ENCODE measurements at places on chromosomes 4 and X. TPM values are rescaled to one million over a fixed set of nuclear protein-coding genes. Genes with fewer than 3 reads are reported as not detected.
A peak's percentile ranks its signal among the peaks of the same experiment; 100 is the strongest.

DNA sequence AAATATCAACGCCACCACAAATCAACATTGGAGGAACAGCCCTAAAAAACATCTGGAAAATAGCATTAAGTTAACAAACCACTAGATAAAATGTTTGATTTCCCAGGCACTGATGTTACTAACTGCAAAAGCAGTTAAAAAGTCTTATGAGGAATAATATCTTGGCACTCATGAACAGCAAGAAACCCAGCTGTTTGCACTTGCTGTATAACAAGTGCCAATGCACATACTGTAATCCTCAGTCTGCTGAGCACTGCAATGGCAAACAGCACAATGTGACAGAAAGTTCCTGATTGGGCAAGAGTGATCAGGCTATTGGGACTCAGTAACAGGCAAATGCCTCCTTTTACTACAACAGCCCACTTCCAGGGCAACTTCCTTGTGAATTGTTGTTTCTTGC, 20.8 kb upstream of the SEC24B start:
- DNase-seq: no peak

Gene HSFX3
- not detected for total RNA-seq

DNA sequence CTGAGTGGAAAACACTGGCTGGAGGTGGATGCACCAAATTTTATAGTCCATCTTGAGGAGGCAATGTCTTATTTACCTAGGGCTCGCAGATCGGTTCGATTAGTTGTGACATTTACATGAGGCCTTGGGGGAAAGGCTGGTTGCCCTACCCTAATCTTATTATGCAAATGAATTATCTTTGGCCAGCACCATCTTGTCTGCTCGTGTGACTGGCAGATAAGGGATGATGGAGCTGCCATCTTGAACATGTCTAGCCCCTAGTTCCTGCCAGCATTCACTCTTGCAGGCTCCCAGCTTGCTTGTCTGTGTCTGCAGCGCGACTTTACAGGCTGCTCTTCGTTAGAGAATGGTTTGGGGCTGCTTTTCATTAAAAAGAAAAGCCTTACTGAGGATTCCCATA, 61.9 kb downstream of the SEC24B start:
- DNase-seq: no peak

DNA sequence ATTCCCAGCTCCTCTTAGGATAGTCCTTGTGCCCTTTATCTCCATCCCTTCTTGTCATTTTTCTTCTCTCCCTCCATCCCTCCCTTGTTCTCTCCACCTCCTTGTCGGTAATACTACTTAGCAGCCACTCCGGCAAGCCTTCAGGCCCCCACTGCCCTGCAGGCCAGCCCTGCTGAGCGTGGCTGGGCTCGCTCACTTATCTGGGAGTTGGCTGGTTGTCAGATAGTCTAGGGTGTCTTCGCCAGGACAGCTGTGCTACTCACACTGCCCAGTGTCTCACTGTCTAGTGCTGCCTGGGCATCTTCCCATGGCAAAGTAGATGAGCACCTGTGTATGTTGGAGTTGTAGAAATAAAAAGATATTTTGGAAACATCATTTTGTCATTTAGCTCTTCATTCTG, 75.0 kb downstream of the STK32B start:
- no peak for DNase-seq

DNA sequence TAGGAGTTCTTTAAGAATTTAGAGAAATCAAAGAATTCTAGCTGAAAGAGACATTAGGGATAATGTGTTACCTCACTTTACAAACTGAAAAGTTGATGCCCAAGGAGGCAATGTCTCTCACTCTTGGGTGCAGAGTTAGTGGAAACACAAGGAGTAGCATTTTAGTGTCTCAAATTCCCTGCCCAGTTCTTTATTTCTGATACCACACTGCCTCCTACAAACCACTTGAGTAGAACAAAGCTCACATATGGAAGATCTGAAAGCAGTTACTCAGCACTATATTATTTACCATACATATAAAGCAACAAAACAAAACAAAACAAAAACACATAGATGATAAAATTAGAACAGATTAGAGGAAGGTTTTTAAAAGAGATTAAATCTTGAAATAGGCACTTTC, 124.2 kb downstream of the REELD1 start:
- no peak for DNase-seq

- no peak for DNase-seq
Measured at GRCh38 chrX:123477673-123478072, 255.2 kb downstream of the THOC2 start.

Gene TMPRSS11B
- total RNA-seq: not detected

Gene PNMA6A
- total RNA-seq: not detected

GRCh38 chrX:103404231-103405008, 28.1 kb downstream of the BEX3 start:
- DNase-seq: peak; percentile 84

- peak; percentile 10 for DNase-seq
Measured at GRCh38 chrX:80879143-80879542, 69.5 kb upstream of the BRWD3 start.

GRCh38 chr4:81896936-81897335, 425.2 kb upstream of the RASGEF1B start:
- no peak for DNase-seq

- DNase-seq: no peak
Measured at GRCh38 chr4:1841201-1841886, 14.6 kb downstream of the LETM1 start.

- no peak for DNase-seq
Measured at GRCh38 chrX:97743014-97743413, 859.3 kb downstream of the RPA4 start.

Gene MTNR1A
- not detected for total RNA-seq

Gene NIPAL1
- 0.71 TPM for total RNA-seq

GRCh38 chr4:148834804-148835631, 392.8 kb upstream of the NR3C2 start:
- DNase-seq: peak; percentile 19

Gene STK26
- 4.4 TPM for total RNA-seq

DNA sequence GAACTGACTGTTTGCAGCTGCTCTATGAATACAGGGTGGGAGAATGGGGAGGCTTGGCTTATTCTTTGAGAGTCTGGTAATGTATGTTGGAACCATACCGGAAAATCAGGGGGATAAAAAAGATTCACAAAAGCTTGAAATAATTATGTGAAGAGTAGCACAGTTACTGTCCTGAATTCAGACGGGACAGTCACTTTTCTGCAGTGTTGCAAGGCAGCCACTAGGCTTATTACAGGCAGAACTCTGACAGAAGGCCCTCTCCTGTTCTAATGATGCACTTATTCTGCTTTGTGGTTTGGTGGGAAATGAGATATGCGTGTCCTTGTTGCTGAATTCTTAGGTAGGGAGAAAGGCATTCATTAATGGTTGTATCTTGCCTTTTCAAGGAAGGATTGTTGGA, 37.2 kb downstream of the GUCY1B1 start:
- DNase-seq: peak; percentile 80

- no peak for DNase-seq
Measured at GRCh38 chr4:117326091-117326490, 240.7 kb upstream of the TRAM1L1 start.

DNA sequence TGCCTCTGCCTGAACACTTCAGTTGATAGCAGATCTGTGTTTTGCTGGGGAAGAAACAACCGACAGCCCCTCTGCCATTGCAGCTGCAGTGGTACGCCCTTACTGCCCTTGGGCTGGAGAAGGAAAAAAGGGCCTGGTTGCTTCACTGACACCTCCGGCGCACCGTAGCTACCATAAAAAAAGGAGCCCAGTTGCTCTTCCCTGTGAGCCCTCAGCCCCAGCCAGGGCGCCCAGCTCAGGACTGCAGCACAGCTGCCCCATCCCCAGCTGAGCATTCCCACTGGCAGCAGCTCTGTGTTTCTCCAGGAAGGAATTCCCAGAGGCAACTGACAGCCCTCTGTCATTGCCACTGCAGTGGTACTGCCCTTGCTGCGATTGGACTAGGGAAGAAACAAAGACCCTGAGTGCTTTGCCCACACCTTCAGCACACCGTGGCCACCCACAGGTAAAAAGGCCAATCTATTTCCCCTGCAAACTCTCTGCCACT, 142.7 kb downstream of the DKK2 start:
- DNase-seq: no peak

Measured in LHCN-M2 (cell line).